ENCODE measurements at places on chromosomes 11 and 22.

DNA sequence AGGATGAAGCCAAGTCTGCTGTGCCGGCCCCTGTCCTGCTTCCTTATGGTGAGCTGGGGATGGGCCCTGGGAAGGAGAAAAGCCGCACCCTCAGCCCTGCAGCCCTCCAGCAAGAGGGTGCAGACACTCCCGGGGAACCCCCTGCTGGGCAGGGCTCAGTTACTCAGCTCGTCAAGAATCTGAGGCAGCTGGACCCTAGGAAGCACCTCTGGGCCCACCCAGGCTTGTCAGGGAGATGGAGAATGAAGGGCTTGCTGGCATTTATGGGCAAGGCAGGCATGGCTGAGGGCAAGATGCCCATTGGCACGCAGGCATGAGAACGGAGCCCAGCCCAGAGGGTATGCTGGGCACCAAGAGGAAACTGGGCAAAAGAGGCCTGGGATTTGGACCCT lies 12.9 kb downstream of the RELT start:
- DNase-seq: no peak

GRCh38 chr11:35536470-35536869 lies 11.1 kb upstream of the PAMR1 start:
- no peak for DNase-seq

DNA sequence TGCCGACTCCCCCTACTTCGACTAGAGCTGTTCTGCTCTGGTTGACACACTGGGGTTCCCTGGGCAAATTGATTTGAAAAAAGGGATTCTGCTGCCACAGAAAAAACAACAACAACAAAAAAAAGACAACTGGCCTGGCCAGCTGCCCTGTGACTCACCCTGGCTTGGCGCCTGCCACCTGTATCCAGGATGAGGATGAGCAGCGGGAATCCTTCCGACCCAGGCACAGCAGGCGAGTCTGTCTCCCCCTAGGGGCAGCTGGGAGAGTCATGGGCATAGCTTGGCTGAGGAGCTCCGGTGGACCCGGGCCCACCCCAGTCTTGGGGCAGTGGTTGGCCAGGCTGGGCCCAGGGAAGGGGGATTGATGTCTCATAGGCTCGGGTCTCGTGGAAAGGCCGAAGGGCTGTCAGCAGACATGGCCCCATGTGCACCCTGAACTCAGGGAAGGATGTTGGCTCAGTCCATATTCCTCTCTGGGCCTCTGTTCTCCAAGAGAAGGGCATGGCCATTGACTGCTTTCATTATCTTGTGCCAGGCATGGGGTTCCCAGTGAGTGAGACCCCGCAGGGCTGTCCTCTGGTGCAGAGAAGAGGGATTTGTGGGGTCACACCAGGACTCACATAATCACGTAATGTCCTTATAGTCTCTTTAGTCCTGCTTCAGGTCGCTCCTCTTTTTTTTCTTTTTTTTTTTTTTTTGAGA lies 10.4 kb upstream of the SUN2 start:
- no peak for DNase-seq

GRCh38 chr22:33682927-33683326 lies 237.3 kb downstream of the LARGE1 start:
- DNase-seq: no peak

DNA sequence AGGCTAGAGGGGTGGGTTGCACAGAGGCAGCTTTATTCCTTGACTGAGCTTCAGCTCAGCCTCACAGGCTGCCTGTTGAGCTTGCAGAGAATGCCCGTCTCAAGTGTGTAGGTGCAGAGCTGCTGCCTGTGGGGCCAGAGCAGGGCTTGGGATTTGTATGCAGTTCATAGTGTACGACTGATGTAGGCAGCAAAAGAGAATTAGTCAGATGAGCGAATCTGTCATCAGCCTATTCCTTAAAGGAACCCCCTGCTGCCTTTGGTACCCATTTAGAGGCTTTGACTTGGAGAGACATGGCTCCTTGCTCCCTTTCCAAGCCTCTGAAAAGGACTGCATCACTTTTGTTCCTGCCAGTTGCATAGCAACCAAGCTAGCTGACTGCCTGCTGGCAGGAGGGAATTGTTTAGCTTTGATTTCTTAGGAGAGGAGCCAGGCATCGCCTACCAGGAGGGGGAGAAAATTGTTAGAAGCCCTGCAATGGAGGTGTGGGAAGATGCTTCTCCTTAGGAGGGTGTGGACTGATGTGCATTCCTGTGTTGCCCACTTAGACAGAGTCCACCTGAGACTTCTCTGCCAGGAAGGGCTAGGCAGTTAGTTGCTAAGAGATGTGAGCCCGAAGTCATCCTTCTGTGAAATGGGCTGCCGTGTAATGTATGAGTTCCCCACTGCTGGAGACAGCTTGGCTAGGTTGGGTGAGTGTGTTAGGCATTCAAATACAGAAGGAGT lies 10.9 kb downstream of the ACO2 start:
- no peak for DNase-seq

DNA sequence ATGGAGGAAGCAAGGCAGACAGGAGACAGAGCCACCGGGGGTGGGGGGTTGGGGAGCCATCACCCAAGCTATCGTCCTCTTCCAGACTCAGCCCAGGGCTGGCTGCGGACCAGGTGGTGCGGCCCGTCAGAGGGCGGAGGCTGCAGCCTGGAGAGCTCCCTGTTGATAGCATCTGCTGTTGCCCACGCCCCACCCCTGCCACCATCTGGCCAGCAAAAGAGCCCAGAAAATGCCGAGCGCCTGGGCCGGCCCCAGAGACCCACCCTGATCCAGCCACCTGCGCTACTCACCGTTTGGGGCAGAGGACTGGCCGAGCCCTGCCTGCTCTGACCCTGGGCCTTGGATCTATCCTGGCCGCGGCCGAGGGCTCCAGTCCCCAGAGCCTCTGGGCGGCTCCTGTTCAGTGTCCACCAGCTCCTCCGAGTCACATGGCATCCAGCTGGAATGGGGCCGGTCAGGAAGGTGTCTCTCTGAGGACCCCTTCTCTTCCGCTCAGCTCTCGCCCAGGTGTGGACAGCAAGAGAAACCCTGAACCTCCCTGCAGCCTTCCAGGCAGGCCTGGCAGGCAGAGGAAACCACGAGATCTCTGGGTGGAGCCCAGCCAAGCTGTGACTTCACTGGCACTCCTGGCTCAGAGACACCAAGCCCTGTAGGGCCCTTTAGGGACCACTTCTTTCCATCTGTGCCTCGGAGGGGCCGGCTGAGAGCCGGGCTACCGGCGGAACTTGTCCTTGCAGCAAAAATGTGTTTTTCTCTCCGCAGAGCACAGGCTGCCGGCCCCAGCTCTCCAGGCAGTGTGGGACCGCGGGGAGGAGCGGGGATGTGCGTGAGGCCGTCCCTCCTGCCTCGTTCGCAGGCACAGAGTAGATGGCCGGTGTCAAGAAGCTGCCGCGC lies at the start of gene MRGPRE:
Gene MRGPRE (minus strand): TSS at position 567 of the 894 bp plus-strand sequence. CDS start 3,618 bp downstream, outside the sequence.
- DNase-seq: no peak

GRCh38 chr11:24963852-24964251 lies 467.0 kb downstream of the LUZP2 start:
- DNase-seq: no peak

DNA sequence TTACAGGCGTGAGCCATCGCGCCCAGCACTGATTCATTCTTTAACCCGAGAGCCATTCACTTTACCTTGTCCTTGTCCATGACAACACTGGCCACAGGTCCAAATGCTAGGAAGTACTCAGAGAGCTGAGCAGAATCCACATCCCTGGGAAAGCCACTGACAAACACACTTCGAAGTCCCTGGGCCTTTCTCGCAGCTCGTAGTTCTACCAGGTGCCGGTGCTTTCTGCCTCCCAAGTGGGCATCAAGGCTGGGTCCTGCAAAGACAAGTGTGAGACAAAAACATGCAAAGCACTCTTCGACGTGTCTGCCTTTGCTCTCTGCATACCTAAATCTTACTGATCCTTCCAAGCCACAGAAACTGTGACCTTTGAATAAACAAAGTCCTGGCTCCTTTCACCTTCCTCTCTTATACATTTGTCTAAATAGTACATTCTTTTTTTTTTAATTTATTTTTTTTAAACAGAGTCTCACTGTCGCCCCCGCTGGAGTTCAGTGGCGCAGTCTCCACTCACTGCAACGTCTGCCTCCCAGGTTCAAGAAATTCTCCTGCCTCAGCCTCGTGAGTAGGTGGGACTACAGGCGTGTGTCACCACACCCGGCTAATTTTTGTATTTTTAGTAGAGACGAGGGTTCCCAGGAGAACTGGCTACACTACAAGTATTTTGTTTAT lies 2.2 kb downstream of the TUT1 start:
- DNase-seq: no peak

- DNase-seq: no peak
Observed at GRCh38 chr11:19382131-19382611, 141.4 kb upstream of the E2F8 start.

GRCh38 chr11:83019888-83020579 lies 51.7 kb downstream of the RAB30 start:
- DNase-seq: no peak

GRCh38 chr11:113538451-113539412 lies 63.5 kb upstream of the DRD2 start:
- DNase-seq: no peak

- DNase-seq: no peak
Observed at GRCh38 chr11:130000552-130001176, 2.0 kb downstream of the PRDM10 start.

DNA sequence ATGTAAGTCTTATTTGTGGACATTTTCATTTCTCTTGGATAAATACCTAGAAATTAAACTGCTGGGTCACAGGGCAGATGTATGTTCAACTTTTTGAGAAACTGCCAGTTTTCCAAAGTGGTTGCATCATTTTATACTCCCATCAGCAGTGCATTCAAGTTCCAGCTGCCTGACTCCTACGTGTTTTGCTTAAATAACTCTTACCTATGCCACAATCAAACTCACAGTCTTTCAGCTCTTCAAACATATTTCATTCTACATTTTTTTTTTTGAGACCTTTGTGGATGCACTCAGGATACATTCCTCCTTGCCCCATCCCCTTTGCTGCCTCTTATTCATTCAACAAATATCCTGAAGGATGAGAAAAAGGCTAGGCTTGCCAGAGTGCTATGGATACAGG lies 9.2 kb downstream of the TCF20 start:
- DNase-seq: no peak

DNA sequence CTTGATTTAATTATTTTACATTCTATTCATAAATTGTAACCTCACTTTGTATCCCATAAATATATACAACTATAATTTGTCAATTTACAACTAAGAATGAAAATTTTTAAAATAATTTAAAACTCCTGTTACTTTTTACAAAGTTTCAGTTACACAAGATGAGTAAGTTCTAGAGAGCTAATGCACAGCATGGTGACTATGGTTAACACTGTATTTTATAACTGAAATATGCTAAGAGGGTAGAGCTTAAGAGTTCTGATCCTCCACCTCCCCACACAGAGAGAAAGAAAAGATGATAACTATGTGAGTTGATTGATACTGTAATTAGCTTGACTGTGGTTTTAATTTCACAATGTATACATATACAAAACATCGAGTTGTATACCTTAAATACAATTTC lies 412.5 kb upstream of the DDI1 start:
- no peak for DNase-seq

Data from coronary artery (tissue), 2 donors.